ENCODE measurements at places on chromosomes 13 and 19.

DNA sequence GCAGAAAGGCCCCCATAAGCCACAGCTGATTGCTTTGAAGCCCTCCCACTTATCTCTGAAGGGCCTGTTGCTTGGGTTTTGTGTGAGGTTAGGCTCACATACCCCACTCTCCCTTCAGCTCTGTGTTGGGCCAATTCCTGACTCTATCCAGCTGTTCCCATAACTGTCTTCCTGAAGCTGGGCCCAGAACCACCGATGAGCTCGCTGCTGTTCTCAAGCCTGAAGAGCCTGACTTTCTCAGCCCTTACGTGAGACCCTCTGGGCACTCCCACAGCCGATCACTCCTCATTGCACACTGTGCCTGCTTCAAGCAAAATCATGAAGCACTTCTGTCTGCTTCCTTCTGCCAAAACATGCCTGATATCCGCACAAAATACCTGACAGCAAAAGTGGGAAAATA is 124.1 kb downstream of the CRYL1 start:
- no peak for DNase-seq

GRCh38 chr13:41909506-41909905 is 51.4 kb downstream of the VWA8 start:
- DNase-seq, result no peak

DNA sequence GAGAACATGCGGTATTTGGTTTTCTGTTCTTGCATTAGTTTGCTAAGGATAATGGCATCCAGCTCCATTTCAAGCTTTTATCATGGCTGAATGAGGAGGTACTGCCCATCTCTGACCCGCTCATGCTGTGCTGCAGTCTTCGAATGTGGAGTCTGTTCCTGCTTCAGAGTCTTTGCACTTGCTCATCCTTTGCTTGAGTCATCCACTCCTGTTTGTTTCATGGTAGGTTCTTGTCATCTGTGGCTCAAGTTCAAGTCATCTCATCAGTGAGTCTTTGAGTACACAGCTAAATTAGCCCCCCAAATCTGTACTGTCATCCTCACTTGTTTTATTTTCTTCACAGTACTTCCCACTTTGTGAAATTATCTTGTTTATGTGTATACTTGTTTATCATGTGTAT is 5.4 kb downstream of the UCHL3 start:
- no peak for DNase-seq

DNA sequence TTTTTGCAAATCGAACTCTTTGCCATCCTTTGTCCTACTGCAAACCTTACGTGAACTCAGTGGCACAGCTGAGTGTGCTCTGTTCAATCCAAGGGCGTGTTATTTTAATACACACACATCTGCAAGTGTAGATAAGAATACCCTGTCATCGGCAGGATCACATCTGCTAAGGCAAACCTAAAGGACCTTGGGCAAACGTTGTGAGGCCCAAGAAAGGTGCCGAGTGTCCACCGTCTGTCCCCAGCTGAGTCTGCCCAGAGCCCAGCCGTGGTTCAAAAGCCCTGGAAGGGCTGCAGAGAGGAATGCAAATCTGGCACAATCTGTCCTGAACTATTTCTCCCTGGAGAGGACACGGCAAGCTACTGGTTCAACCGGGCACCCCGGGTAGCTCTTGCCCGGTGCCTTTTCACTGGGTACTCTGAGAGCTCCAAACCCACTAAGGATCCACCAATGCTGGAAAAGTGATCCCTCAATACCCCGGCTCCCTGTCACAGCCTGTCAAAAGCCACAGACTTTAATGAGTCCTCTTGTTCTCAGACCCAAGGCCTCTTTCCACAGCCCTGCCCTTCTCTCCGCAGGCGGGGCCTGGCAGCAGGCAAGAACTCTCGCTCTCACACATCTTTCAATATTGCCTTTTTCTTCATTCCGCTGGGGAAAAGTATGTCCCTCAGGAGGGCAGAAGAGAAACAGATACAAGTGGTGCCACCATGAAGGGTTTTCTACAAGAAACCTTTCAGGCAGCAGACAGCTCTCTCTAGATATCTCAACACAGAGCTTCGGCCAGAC is 17.0 kb downstream of the SLC7A1 start:
- no peak for DNase-seq

- peak; percentile 73 for DNase-seq
These were observed 15.1 kb downstream of the CCDC97 start for GRCh38 chr19:41324921-41325639.

DNA sequence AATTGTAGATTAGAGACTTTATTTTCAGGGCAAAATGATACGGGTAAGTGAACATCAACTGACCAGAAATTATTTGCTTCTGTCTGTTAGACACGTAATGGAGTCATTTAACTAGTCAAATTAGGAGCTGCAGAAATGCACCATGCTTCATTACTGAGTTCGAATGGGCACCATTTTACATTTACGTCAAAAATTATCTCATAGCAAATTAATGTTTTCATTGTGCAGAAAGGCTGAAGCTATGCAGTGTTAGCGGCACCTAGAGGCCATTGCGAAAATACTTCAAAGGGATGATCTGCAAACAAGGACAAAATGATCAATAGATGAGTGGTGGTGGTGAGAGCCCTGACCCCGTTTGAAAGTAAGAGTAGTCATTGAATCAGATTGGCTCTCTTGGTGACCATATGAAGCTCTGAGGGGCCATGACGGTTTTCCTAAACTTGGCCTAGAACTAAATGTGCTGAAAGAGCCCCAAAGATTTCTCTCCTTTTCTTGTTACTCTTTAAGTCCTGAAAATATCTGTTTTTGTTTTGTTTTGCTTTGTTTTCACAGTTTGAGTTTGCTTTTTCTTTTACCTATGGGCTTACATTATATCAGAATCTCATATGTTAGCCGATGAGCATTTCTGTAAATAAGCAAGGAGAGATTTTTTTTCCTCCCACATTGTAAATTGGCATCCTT is 277.9 kb downstream of the ZNF536 start:
- peak; percentile 44 for DNase-seq

DNA sequence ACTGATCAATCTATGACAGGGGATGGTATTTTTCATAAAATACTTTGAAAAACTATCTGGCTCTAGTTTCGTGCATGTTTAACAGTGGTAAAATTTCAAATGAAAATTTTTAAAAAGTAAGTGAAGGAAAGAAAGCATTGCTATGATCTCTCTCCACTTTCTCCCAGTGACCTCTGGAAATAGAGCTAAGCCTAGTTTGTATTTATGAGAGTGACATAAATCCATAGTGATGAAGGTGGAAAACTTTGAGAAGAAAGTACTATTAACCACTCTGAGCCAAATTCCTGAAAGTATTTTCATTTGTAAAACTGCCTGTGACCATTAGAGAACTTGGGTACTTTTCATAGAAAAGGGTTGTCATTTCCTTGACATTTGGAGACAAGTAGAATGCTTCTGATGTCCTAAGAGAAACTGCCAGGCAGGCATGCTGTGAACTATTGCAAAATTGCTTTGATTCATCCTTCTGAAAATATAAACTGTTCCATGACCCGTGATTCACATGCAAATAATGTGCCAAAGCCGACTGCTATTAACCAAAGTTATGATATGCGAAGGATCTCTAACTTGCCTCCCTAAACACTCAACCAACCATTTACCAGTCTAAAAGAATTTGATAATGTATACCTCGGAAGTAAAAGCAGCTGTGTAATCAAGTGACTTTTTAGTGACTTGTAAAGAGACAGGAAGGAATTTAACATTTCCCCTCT is 133.2 kb downstream of the VWA8 start:
- DNase-seq, result no peak

- no peak for DNase-seq
These were observed 365.5 kb downstream of the PCDH9 start for GRCh38 chr13:66864627-66865026.

DNA sequence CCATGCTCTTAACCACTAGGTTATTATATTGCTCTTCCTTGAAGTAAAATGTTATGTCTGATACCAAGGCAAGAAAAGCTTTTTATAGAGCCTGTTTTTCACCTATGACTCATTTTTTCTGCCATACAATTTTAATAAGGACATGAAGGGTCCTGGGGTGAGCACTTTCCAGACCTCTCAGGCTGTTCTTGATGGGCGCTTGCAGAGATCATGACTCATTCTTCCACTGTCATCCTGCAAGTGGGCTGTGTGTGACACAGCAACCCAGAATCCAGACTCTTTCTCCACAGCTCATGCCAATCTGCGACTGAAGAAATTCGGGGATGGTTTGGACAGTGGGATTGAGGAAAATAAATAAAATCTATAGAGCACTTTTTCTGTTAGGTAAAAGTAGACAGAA is 506.7 kb upstream of the NBEA start:
- no peak for DNase-seq

DNA sequence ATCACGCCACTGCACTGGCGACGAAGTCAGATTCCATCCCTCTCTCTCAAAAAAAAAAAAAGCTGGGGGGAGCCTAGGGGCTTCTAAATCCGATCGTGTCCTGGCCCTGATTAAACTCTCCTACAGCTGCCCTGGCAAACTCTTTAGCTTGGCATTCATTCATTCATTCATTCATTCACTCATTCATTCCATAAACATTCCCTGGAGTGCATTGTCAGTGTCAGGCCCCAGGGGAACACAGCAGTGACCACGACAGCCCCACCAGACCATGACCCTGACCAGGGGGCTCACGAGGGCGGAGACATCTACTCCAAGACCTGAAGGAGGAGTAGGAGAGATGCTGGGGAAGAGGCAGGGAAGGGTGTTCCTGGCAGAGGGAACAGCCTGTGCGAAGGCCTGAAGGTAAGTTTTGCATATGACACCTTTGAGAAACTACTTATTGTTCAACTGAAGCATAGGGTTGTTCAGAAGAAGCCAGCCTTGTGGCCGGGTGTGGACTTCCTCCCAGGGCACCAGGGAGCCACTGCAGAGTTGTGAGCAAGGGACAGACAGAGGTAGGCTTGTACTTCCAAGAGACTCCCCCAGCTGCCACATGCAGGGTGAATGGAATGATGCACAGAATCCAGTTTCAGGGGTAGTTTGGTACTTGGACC is 24.5 kb downstream of the CEACAM16 start:
- no peak for DNase-seq

GRCh38 chr19:17196610-17197009 is 18.5 kb upstream of the USE1 start:
- no peak for DNase-seq

DNA sequence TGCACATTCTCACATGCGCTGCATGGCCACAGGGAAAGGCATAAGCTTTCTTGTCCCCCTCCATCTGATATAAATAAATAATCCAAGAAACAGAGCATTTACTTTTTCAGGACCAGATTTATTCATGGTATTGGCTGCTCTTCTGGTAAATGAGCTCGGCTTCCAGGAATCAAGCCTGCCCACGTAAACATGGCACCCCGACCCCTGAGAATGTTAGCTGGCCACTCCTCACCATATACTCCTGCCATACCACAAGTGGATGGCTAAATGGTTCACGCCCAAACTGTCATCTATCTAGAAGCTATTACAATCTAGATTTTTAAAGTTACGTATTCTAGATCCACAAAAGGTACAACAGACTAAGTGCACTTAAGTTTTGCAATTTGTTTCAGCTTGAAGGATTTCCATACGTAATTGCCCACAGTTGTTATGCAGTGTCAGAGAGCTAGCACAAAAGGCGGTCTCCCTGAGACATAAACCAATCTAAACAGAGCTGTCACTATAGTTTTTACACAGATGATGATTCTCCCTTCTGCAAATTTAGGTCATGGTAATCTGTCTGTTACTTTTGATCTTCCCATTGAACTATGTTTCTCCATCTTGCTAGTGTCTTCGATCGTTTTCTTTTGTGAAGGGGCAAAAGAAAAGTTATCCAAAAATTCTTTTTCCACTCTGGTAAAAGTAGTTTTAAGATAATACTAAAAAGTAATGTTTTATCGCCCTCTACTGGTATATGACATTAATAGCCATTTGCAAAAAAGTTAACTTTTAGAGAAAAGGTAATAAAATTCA is 16.2 kb upstream of the FOXO1 start:
- no peak for DNase-seq

- DNase-seq, result no peak
These were observed 67.8 kb downstream of the SUCLA2 start for GRCh38 chr13:47932950-47933923.

DNA sequence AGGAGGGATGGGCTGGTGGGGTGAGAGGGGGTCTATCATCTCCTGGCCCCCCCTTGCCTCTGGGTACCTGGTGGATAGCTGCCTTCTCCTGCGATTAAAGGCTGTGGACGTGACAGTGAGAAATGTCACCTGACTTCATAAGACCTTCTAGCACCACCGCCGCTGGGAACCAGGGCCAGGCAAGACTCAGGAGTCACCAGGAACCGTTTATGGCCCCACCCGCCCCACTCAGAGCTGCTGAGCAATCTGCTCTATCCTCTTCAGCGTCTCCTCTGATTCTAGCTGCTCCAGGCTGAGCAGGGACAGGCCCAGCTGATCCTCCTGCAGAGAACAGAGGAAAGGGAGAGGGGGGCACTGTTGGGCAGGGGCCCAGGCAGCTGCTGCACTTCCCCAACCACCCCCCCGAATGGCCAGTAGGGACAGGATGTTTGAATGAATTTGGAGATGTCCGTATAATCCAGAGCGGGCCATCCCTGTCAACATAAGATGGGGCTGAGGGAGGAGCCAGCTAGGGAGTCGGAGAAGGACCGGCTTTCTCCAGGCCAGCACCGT is 10.9 kb downstream of the KLC3 start:
- no peak for DNase-seq

GRCh38 chr19:37074111-37074510 is 4.1 kb upstream of the ZNF420 start:
- no peak for DNase-seq

GRCh38 chr19:47144630-47145029 is 14.0 kb downstream of the SAE1 start:
- no peak for DNase-seq

GRCh38 chr13:44516771-44517170 is 59.4 kb downstream of the TSC22D1 start:
- DNase-seq, result no peak

GRCh38 chr13:30905932-30906383 is at the start of gene MEDAG:
TSS of gene MEDAG (plus strand) at chr13:30906271. CDS start at chr13:30906516, 245 bp downstream.
- no peak for DNase-seq

DNA sequence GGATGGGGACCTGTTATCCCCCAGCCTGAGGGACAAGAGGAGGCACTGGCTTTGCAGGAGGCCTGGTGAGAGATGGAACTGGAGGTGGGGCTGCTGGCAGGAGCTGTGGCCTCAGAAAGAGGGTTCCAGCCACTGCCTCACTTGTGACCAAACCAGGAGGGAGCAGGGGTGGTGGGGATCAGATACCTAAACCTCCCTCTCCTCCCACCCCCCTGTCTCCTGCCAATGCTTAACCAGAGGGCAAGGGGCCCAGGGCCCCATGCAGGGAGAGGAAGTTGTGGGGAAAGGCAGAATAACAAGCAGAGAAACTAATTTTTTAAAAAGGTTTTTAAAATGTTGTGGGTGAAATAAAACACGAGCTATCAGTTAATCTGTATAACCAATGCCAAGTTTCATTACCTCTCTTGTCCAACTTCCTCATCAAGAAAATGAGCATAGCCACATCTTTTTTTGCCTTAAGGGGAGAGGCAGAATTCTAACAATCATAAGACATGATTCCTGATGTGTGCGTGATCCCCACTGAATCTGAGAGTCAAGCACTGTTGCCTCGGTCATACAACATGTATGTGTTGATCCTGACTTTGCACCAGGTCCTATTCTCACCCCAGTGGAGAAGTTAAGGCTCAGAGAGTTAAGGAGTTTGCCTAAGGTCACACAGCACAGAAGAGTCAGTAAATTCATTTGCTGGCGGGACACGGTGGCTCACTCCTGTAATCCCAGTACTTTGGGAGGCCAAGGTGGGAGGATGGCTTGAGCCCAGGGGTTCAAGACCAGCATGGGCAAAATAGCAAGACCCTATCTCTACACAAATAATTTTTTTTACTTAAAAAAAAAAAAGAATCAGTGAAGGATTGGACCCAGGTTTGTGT is 12.9 kb downstream of the FXYD5 start:
- DNase-seq, result no peak

GRCh38 chr19:35011737-35012682 is 11.9 kb downstream of the GRAMD1A start:
- DNase-seq, result no peak

All from nephron progenitor cell (in vitro differentiated cells).